ENCODE measurements at places on chromosomes 13 and 19.

DNA sequence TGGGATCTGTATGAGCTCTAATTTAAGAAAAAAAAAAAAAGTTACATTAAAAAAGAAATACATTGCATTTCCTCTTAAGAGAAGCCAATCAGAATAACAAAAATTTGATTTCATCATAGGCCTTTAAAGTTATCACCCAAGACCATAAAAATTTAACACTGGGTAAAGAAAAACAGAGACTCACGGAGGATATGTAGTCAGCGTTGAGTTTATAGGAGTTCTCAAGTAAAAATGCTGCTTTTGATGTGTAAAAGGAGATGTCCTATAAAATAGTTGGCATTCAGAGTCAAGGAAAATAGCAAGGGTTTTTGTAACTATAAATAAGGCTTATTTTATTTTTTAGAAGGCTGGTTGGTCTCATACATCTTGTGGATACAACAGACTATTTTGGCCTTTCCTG, 191.1 kb downstream of the EFNB2 start:
- no peak for DNase-seq

- DNase-seq, result no peak
Observed at GRCh38 chr13:31008400-31009115, 76.1 kb downstream of the TEX26 start.

DNA sequence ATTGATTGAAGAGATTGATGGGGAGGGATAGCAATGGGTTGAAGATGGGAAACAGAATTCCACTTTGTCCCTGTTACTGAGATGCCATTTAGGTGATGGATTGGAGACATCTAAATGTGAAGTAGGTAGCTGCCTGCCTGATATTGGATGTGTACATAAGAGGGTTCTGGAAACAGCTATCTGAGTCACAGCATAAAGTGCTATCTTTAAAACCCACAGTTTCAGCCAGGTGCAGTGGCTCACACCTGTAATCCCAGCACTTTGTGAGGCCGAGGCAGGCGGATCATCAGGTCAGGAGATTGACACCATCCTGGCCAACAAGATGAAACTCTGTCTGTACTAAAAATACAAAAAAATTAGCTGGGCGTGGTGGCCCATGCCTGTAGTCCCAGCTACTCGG, 72.6 kb downstream of the DNAJC3 start:
- no peak for DNase-seq

DNA sequence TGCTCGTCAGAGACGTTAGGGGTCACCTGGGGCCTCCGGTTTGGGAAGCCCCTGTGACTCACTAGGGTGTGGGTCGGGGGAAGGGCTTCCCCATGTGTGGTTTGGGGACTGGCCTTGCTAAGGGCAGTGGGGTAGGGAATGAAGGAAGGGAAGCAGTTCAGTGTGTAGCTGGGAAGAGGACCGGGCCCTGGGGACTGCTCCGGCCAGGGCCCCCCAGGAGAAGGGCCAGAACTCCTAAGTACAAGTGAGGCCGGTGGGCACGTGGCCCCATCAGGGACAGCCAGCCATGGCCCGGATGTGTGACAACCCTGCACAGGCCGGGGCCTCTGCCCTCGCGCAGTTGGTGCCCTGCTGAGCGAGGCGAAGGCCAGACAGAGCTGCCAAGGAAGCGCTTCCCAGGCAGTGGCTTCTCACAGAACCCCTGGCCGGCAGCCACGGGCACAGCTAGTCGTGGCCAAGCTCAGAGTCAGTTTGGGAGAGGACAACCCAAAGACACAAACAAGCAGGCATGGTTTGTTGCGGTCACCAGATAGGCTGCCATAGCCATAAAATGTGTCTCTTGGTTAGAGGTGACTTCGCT, 25.7 kb downstream of the TEX29 start:
- no peak for DNase-seq

DNA sequence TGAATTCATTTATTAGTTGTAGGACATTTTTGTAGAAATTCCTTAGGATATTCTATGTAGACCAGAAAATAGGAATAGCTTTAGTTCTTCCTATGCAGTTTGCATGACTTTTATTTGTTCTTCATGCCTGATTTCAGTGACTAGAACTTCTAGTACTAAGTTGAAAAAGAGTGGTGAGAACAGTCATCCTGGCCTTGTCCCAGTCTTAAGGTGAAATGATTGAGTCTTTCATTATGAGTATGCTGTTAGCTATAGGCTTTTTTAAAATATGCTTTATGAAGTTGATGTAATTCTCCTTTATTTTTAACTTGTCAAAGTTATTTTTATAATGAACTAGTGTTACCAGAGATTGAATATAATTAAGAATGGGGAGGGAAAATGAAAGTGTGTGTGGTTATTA, 690.1 kb upstream of the KLHL1 start:
- DNase-seq, result no peak

DNA sequence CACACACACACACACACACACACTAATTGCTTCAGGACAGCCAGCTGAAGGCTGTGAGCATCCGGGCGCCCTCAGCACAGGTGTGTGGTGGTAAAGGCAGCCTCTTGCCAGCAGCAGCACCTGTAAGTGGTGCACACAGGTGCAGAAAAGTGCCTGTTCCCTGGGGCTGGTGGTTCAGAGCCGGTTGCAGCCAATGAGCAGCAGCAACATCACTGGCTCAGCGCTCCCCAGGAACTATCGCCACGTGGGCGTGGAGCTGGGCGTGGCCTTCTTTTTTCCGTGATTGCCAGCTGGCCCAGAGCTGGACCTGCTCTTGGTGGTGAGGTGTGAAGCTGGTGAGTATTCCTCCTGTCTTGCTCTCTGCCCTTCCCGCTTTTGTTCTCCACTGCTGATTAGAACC, at the start of gene NLRP5:
NLRP5 (plus strand) TSS at position 289 of the 400 bp plus-strand sequence.
- DNase-seq, result no peak

DNA sequence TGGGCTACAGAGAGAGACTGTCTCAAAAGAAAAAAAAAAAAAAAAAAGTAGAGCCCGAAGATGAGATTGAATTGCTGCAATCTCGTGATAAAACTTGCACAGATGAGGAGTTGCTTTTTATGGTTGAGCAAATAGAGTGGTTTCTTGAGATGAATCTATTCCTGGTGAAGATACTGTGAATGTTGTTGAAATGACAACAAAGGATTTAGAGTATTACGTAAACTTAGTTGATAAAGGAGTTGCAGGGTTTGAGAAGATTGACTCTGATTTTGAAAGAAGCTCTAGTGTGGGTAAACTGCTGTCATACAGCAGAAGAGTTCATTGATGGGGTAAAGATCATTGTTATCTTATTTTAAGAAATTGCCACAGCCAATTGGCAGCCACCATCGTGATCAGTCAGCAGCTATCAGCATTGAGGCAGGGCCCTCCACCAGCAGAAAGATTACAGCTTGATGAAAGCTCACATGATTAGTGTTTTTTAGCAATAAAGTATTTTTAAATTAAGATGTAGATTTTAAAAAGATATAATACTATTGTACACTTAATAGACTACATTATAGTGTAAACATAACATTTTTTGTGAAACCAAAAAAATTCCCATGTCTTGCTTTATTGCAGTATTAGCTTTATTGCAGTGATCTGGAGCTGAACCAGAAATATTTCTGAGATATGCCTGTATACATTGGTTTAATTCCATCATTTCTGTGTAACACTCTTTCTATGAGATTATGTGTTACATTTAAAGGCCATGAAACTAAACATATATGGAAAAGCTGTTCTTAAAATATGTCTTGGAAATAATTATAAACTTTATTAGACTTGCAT, 43.1 kb downstream of the ZMYM2 start:
- DNase-seq, result no peak

DNA sequence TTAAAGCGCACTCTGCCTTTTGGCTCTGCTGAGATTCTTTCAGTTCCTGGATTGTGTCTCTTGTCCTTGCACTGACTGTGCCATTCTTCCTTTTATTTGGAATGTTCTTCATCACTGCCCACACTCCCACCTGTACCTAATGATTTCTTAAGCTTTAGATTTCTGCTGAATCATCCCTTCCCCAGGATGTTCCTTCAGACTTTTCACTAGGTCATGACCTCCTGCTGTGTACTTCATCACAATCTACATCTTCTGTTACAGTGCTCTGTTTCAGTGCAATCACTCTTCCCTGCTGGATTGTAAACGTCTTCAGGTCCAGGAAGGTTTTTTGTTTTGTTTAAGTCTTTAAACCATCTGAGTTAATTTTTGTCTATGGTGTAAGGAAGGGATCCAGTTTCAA, 281.0 kb downstream of the ATP8A2 start:
- DNase-seq, result no peak

- DNase-seq, result no peak
Observed at GRCh38 chr13:91644806-91645205, 246.4 kb downstream of the GPC5 start.

DNA sequence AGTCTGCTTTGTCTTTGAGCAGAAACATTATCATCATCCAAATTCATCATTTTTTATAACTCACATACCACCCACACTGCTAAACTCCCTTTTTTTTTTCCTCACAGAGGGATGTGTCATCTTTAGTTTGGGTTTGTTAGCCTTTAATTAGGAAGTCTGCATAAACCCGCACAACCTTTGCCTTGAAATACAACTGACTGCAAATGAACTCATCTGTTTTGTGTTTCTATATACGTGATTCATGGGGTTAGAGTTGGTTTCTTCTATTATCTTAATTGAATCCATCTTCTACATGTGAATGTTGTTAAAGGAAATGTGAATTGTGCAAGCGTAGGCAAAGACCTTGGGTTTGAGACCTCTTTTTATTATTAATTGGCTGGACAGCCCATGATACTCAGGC, 102.7 kb downstream of the SLAIN1 start:
- no peak for DNase-seq

- DNase-seq, result no peak
Observed at GRCh38 chr19:6056282-6056741, 54.0 kb downstream of the RFX2 start.

- DNase-seq, result no peak
Observed at GRCh38 chr19:35295792-35296462, 4.0 kb downstream of the MAG start.

- no peak for DNase-seq
Observed at GRCh38 chr19:1483131-1483978, 4.3 kb upstream of the C19orf25 start.

- no peak for DNase-seq
Observed at GRCh38 chr13:80611310-80611709, 270.4 kb upstream of the SPRY2 start.

DNA sequence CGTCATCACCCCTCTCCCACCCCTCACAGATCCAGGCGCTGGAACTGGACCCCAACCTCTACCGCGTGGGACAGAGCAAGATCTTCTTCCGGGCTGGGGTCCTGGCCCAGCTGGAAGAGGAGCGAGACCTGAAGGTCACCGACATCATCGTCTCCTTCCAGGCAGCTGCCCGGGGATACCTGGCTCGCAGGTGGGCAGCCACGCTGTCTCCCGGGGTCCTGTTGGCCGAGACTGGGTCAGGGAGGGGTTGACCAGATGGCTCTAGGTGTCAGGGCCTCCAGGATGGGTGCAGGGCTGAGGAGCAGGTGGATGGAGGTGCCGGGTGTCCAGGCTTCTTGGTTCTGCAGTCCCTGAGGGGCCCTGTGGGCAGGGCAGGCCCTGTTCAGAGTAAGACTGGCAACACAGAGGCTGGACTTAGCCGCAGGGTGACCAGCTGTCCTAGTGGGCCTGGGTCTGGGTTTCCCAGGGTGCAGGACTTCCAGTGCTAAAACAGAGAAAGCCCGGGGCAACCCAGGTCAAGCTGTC, 58.1 kb downstream of the MYH14 start:
- DNase-seq, result no peak

DNA sequence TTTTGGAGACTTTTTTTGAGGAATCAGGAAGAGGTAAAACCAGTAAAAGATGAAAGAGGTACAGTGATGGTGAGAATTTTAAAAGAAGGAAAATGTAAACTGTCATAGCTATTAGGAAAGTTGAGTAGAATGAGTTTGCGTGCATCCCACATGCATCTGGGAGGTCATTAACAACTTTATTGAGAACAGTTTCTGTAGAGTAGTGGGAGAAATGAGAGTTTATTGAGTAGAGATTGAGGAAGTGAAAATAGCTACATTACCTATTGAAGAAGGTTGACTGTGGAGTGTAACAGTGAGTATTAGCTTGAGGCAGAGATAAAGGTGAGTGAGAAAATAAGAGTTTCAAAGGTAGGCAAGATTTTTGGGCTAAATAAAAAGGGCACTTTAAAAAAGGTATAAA, 38.7 kb downstream of the BRCA2 start:
- no peak for DNase-seq

DNA sequence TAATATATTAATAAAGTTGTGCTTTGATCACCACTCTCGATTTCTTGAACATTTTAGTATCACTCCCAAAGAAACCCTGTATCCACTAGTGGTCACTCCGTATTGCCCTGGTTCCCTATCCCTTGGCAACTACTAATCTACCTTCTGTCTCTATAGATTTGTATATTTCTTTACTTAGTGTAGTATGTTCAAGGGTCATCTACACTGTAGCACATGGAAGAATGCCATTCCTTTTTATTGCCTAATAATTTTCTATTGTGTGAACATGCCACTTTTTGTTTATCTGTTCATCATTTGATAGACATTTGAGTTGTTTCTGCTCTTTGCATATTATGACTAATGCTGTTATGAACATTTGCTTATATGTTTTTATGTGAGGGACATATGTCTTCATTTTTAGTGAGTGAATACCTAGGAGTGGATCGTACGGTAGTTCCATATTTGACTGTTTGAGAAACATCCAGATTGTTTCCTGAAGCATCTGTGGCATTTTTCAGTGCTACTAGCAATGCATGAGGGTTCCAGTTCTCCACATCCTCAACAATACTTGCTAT, 254.0 kb downstream of the GPC6 start:
- no peak for DNase-seq

- DNase-seq, result no peak
Observed at GRCh38 chr13:80946008-80946802, 605.3 kb upstream of the SPRY2 start.

DNA sequence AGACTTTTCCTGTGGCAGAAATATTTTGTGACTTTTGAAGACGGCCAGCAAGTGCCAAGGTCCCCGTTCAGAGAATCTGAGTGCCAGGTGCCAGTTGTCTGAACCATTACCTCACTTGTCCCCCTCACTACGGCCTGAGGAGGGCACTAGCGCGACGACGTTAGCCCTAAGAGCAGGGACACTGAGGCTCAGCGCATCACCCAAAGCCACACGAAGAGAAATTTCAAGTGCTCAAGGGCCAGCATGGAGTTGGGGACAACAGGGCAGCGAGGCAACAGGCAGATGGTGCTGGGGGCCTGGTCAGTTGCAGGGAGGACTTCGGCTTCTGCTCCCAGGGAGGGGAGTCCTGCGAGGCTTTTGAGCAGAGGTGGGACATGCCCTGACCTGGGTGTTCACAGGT, 9.5 kb upstream of the TYK2 start:
- DNase-seq, result no peak

DNA sequence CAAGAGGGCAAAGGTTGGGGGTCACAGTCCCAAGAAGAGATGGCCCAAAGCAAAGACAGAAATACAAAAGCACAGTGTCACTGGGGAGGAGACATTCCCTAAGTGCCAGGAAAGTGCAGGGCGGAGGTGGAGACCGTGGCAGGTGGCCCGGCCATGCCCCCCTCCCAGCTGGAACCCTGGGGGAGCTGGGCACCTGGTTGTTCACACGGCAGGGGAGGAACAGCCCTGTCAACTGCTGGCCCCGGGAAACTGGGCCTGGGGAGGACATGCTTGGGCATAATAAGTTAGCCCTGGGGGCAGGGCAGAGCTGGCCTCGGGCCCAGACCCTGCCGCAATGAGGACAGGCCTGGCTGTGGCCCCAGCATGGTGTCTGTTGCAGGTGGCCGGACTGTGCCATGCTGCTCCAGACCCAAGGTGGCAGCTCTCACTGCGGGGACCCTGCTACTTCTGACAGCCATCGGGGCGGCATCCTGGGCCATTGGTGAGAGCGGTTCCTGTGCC, 7.4 kb downstream of the HPN start:
- DNase-seq, result no peak

- no peak for DNase-seq
Observed at GRCh38 chr19:44855606-44856005, 9.5 kb downstream of the NECTIN2 start.

Data from stimulated activated CD4-positive, alpha-beta T cell treated with anti-CD3 and anti-CD28 coated beads, TNF-alpha, amount 100 ng/mL, for 4 hours (primary cell).